ENCODE measurements at places on chromosomes 7 and 10. TPM values are rescaled to one million over a fixed set of nuclear protein-coding genes. Genes with fewer than 3 reads are reported as not detected.

Gene PNLIPRP3
- total RNA-seq: not detected

Gene SMC3
- 22.9 TPM for total RNA-seq

Gene IGF2BP3
- not detected for total RNA-seq

Gene SSC4D
- 0.68 TPM for total RNA-seq

Gene GRID2IP
- 0.13 TPM for total RNA-seq

Gene MYO3A
- not detected for total RNA-seq

Gene COBL
- total RNA-seq: 170 TPM

GRCh38 chr7:18916826-18917225, 200.6 kb downstream of the TWIST1 start:
- no peak for DNase-seq
- H3K4me3 ChIP-seq: no peak overlapping the region
- no peak overlapping the region for H3K27ac ChIP-seq
- no peaks in the 10 kb centered on the region for H3K27me3 ChIP-seq
- no peaks in the 10 kb centered on the region for H3K4me1 ChIP-seq

GRCh38 chr10:75352650-75353049, 48.9 kb downstream of the ZNF503 start:
- no peak overlapping the region for H3K27ac ChIP-seq
- no peaks in the 10 kb centered on the region for H3K27me3 ChIP-seq
- no peak for DNase-seq
- H3K4me3 ChIP-seq: no peak overlapping the region
- H3K36me3 ChIP-seq: no peaks in the 10 kb centered on the region

GRCh38 chr7:14902589-14903067, at the start of gene DGKB:
Gene DGKB, minus strand, starts transcription at chr7:14902751.
- peaks cover 7% of the 10 kb centered on the region for H3K4me1 ChIP-seq
- H3K4me3 ChIP-seq: peak within 1 kb of the TSS; percentile 67
- DNase-seq: no peak
- H3K27me3 ChIP-seq: no peaks in the 10 kb centered on the region
- no peaks in the 10 kb centered on the region for H3K36me3 ChIP-seq
- H3K27ac ChIP-seq: no peak within 1 kb of the TSS

DNA sequence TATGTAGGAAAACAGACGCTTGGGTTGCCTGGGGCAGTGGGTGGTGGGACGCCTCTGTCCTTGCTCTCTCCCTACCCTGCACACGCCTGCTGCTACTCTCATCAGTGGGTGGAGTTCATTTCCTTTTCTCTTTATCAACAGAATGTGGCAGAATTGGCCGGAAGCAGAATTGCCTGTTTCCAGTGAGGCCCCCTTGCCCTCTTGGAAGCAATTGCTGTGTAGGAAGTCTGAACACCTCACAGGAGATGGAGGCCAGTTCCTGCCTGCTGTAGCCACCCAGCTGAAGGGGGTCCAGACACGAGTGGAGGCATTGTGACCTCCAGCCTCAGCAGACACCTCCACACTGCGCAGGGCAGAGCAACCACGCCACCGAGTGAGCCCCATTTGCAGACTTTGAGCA, 331.6 kb upstream of the ZNF32 start:
- H3K36me3 ChIP-seq: no peaks in the 10 kb centered on the region
- H3K4me1 ChIP-seq: no peaks in the 10 kb centered on the region
- H3K27ac ChIP-seq: no peak overlapping the region
- no peak for DNase-seq
- no peaks in the 10 kb centered on the region for H3K27me3 ChIP-seq
- H3K4me3 ChIP-seq: no peak overlapping the region

DNA sequence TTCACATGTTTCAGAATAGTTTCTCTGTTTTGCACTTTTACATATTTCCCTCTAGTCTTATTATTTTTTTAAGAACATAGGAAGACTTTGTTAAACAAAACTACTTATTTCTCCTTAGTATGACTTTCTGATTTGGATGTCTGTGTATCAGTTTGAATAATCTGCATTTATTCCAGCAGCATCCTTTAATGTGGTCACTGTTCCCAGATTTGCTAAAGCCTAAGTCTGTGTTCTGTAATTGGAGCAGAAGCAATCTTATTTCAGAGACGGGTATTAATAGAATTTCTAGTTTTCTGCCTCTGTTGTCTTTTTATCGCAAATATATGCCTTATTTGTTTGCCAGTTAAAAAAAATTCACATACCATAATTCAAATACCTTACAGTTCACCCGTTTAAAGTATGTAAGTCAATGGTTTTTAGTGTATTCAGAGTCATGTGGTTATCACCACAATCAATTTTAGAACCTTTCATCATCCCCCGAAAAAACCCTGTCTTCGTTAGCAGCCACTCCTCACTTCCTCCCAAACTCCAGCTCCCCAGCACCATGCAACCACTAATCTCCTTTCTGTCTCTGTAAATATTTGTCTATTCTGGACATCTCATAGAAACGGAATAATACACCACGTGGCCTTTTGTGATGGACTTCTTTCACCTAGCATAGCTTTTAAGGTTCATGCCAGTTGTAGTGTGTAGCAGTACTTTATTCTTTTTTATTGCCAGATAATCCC, 58.7 kb downstream of the INPP5F start:
- H3K27ac ChIP-seq: no peak overlapping the region
- no peak for DNase-seq
- H3K4me3 ChIP-seq: no peak overlapping the region
- no peaks in the 10 kb centered on the region for H3K27me3 ChIP-seq
- H3K4me1 ChIP-seq: peaks cover 13% of the 10 kb centered on the region
- no peaks in the 10 kb centered on the region for H3K36me3 ChIP-seq

GRCh38 chr10:52020702-52021101, 293.4 kb upstream of the DKK1 start:
- DNase-seq: no peak
- no peaks in the 10 kb centered on the region for H3K27me3 ChIP-seq
- H3K4me3 ChIP-seq: no peak overlapping the region
- H3K27ac ChIP-seq: no peak overlapping the region

DNA sequence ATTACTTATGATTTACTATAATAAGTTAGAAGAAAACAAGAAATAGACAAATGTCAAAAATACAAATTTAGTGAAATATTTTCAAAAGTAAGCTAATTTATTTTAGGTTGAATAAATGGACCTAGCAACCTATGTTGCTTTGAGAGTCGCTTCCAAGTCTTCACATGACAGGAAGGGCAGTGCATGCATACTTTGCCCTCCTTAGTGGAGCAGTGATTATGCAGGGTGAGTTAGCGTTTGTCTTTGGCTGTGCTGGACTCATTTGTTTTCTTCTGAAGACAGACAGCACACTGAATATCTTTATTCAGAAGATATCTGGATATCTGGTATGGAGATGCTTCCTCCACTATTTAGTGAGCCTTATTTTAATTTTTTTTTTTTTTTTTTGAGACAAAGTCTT, 102.5 kb downstream of the SRI start:
- peaks cover 4% of the 10 kb centered on the region for H3K4me1 ChIP-seq
- H3K4me3 ChIP-seq: no peak overlapping the region
- H3K36me3 ChIP-seq: no peaks in the 10 kb centered on the region
- H3K27me3 ChIP-seq: no peaks in the 10 kb centered on the region
- no peak for DNase-seq
- H3K27ac ChIP-seq: no peak overlapping the region

GRCh38 chr10:33666686-33667480, 332.4 kb upstream of the NRP1 start:
- H3K27ac ChIP-seq: no peak overlapping the region
- H3K4me1 ChIP-seq: peaks cover 7% of the 10 kb centered on the region
- no peak for DNase-seq
- H3K27me3 ChIP-seq: no peaks in the 10 kb centered on the region

- H3K27ac ChIP-seq: peak overlapping the region; percentile 65
- no peak for DNase-seq
- H3K36me3 ChIP-seq: no peaks in the 10 kb centered on the region
- H3K27me3 ChIP-seq: no peaks in the 10 kb centered on the region
- no peak overlapping the region for H3K4me3 ChIP-seq
Measured at GRCh38 chr10:89494575-89494974, 40.8 kb downstream of the SLC16A12 start.

- H3K4me1 ChIP-seq: no peaks in the 10 kb centered on the region
- no peaks in the 10 kb centered on the region for H3K36me3 ChIP-seq
- peaks cover 2% of the 10 kb centered on the region for H3K27me3 ChIP-seq
- H3K27ac ChIP-seq: no peak overlapping the region
- no peak overlapping the region for H3K4me3 ChIP-seq
Measured at GRCh38 chr10:86349940-86350630, 16.5 kb downstream of the GRID1 start.

DNA sequence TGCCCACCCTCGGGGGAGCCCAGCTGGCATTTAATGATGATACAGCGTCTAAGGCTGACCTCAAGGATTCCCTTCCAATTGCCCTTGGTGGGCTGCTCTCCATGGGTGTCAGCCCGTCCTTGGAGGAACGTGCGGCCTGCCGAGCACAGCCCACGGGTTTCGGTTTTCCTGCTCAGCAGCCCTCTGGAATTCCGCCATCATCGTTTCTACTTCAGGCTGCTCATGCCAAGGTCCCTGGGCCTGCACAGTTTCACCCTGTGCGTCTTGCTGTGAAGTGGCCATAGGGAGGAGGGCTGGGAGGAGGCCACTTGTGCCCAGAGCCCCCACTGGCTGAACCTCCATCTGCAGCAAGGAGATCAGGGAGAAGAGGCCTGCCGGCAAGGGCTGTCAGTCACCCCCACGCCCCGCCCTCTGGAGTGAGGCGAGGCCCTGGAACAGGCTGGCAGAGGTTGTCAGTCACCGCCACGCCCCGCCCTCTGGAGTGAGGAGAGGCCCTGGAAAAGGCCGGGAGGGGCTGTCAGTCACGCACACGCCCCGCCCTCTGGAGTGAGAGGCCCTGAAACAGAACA, 82.8 kb downstream of the CHST15 start:
- no peak overlapping the region for H3K4me3 ChIP-seq
- no peaks in the 10 kb centered on the region for H3K27me3 ChIP-seq
- H3K27ac ChIP-seq: no peak overlapping the region

DNA sequence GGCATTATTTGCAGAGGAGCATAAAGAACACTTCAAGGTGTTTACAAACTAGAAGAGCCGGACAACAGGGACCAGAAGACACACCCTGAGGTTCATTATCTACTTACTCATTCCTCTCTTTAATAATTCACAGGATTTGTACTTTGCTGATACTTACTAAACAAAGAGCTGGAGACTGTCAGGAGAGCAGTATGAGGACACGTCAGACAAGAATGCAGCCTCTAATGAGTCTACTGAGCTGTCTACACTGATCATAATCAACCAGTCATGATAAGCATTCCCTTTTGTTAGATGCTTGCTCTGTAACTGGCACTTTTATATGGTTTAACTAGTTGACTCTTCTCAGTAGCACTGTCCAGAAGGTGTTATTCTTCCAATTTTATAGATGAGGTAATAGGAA, 243.3 kb upstream of the CDC14C start:
- no peak for DNase-seq
- H3K36me3 ChIP-seq: no peaks in the 10 kb centered on the region
- H3K4me1 ChIP-seq: no peaks in the 10 kb centered on the region
- no peaks in the 10 kb centered on the region for H3K27me3 ChIP-seq
- no peak overlapping the region for H3K4me3 ChIP-seq
- no peak overlapping the region for H3K27ac ChIP-seq

DNA sequence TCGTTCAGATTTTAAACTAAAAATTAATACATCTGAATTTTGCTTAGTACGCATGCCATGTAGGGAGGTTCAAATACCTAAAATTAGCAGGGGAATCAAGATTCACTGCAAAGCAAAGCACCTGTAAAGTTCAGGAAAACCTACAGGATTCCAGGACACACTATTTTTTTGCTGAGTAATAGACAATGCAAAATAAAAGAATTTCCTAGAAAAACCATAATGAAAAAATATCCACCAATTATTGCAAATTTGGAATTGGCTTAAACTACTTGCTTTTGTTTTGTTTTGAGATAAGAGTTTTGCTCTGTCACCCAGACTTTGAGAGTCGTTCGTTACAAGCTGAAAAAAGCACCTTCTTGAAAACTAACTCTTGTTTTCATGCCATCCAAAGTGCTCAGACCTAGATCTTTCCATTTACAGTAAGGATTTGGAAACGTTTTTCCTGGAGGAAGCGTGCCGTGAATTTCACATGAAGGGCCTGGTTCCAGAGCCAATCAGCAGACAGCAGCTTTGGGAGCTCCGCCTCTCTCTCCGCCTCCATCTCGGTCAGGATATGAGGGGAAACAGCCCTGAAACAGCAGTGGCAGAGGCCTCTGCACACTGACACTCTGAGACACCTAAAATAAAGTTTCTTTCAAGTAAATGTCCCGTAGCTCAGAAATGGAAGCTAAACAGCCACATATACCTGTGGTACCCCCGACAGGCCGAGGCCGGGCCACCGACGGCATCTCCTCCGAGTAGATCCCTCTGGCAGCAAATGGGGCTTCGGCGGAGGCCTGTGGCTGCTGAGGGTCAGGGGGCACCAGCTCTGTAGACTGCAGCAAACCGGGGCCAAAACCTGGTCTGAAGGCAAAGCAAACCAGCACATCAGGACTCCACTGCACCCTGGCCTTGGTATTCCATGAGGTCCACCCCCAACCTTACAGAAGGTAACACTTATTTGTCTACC, 45.9 kb upstream of the ATP6V0A4 start:
- no peak overlapping the region for H3K4me3 ChIP-seq
- DNase-seq: no peak
- H3K36me3 ChIP-seq: no peaks in the 10 kb centered on the region
- H3K27ac ChIP-seq: no peak overlapping the region

DNA sequence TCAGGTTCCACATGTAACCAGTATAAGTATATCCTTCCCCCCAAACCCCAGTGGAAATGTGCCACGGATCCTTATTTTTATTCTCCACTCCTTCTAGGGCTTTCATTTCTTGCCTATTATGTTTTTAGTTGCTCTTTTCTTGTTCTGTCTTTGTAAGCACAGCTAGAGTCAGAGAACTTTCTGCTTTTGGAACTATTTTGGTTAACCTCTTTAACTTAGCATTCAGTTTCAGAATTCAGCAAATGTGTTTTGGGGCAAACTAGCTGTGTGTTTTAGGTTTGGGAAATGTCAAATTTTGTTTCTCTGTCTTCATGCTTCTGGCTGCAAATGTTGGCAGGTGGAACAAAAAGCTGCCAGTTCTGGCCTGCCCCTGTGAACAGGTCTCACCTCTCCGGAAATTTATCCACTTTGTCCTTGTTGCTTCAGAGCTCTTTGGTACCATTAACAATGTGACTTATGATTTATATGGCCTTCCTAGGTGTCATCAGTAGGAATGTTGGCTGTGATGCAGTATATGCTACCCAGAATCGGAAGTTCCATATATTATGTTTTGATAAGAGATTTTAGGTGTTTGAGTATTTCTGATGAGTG, 156.1 kb downstream of the ADK start:
- no peak overlapping the region for H3K27ac ChIP-seq
- no peak for DNase-seq
- no peaks in the 10 kb centered on the region for H3K36me3 ChIP-seq
- H3K4me1 ChIP-seq: peaks cover 7% of the 10 kb centered on the region
- H3K4me3 ChIP-seq: no peak overlapping the region
